Epithelial cell of proximal tubule (primary cell): ENCODE measurements at places on chromosomes 5 and 9. TPM values are rescaled to one million over a fixed set of nuclear protein-coding genes. Genes with fewer than 3 reads are reported as not detected.

- peak; percentile 26 for DNase-seq
These were observed 97.9 kb downstream of the WDR41 start for GRCh38 chr5:77394064-77394715.

DNA sequence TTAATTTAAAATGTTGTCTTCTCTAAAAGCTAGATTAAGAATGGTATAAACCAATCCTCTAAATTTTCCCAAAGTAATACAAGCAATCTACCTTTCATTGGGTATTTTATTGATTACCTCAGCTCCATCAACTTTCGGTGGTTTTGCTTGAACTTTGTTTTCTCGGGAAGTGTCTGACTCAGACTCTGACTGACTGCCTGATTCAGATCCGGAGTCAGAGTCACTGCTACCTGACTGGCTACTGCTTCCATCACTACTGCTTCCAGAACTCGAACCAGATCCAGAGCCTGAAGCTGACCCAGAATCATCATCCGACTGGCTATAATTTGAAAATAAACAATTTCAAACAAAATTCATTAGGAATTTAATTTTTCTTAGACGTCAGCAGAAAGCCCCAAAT is 24.0 kb downstream of the CHD1 start:
- DNase-seq, result no peak

DNA sequence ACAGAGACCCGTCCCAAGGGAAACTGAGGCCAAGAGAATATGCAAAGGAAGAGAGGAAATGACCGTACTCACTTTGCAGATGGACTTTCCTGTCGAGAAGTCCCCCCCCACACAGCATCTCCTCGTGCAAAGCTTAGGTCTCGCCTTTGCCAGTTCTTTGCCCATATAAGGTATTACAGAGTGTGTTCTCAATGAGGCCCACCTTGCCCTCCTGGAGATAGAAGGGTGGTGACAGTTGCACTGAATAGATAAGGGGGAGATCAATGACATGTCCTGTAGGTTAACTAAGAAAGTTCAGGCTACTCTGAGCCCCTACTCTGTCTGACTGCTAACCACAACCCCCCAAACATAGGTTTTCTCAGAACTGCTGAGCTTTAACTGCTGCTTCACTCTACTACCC is 68.2 kb upstream of the SPTLC1 start:
- no peak for DNase-seq

Gene SPINK13
- 0.07 and 0.58 TPM in 2 replicates for total RNA-seq

Gene LRRTM2
- under 0.01 TPM in 1 of 2 replicates, not detected in the other for total RNA-seq

GRCh38 chr5:82332886-82333615 is 54.9 kb upstream of the RPS23 start:
- no peak for DNase-seq

GRCh38 chr9:82091610-82092009 is 103.0 kb downstream of the SPATA31D1 start:
- DNase-seq, result peak; percentile 25

Gene SLC34A1
- not detected in 2 replicates for total RNA-seq

Gene NMUR2
- total RNA-seq, result 0.22 TPM in 1 of 2 replicates, not detected in the other

Gene PPP2CA
- total RNA-seq, result 162 and 196 TPM in 2 replicates

Gene LAMC3
- 0.14 and 0.29 TPM in 2 replicates for total RNA-seq

GRCh38 chr5:93209476-93209875 is 371.5 kb downstream of the NR2F1-AS1 start:
- DNase-seq, result no peak

Gene FOXD4L3
- not detected in 2 replicates for total RNA-seq

Gene ARL14EPL
- 0.17 TPM in 1 of 2 replicates, not detected in the other for total RNA-seq

DNA sequence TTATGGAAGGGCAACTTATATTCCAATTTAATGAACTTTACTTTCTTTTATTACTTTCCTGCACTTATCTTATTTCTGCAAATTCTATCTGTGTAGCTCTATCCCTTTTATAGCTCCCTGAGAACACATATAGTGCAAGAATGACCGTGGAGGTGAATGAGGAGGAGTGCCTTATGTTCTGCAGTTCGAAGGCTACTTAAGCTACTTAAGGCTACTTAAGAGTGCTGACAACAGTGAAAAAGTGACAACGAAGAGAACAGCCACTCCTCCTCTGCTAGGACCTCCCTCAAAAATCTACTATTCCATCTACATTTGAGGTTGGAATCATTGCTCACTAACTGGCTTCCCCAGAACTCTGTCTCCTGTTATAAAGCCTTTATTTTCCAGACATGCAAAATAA is 1365.7 kb upstream of the C9orf72 start:
- DNase-seq, result no peak

- DNase-seq, result no peak
These were observed 102.9 kb upstream of the MEGF10 start for GRCh38 chr5:127187706-127188105.

Gene KCNT1
- total RNA-seq, result not detected in 2 replicates

DNA sequence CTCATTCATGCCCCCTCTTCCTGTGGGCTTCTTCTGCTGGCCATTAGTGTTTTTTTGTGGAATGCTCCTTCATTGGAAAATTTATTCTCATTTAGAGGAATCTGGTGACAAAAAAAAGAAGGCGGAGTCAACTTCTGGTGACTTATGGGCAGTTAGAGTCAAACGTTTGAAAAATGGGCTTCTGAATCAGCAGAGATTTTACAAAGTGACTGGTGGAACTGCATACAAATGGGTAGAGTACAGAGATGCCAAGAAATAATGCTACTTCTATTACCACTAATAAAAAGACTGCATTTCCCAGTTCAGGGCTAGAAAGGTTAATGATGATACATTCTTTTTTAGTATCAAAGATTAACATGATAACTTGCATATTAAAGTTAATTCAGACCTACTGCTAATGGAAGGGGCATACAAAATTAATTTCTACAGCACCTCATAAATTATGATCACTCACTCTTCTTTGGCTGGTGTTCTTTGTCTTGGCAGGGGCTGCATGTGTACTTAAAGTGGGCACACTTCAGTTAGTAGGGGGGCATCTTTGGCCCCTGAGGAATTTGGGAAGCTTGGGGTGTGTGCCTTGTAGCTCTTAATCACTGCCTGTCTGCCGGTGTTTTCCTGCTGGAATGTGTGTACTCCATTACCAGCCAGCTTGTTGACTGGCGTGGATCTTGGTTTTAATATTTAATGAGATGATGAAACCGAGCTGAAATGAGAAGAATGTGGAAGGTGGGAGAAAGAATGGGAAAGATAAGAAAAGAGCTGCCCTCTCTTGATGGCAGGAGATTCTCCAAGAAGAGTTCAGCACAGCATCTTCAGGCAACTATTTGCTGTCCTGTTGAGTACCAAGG is 148.9 kb downstream of the DOCK2 start:
- peak; percentile 84 for DNase-seq

Gene BRINP1
- total RNA-seq, result 1.4 and 2.5 TPM in 2 replicates

DNA sequence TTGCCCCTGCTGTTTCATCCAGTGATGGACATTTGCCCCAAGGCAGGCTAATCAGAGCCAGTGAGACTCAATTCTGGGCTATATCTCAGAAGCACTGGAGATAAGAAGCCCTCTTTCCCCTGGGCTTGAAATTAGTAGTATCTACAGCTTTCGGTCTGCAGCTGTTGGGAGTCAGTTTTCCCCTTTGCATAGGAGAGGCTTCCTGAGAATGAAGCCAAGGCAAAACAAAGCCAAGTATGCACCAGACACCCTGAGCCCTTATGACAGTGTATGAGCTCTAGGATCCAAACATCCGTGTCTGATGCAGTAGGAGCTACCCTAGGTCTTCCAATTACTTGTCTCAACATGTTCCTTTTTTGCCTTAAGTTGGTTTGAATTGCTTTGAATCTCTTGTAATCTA is 79.2 kb upstream of the PANK3 start:
- DNase-seq, result no peak

GRCh38 chr9:104092875-104093600 is 1.1 kb upstream of the SMC2 start:
- no peak for DNase-seq
